ENCODE measurements at places on chromosomes 12 and 14.

DNA sequence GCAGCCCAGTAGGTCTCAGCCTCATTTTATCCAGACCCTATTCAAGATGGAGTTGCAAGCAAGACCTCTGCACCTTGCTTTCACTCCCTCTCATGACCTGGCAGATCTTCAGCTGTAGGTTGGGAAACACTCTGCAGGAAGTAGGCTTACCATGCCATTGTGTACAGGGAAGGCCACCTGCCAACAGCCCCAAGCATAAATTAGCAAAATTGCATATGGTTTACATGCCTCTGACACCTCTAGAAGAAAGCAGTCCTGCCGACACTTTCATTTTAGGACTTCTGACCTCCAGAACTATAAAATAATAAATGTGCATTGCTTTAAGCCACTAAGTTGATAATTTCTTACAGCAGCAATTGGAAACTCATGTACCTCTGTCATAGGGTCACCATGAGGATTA lies 96.9 kb downstream of the SLC15A4 start:
- DNase-seq, result no peak

DNA sequence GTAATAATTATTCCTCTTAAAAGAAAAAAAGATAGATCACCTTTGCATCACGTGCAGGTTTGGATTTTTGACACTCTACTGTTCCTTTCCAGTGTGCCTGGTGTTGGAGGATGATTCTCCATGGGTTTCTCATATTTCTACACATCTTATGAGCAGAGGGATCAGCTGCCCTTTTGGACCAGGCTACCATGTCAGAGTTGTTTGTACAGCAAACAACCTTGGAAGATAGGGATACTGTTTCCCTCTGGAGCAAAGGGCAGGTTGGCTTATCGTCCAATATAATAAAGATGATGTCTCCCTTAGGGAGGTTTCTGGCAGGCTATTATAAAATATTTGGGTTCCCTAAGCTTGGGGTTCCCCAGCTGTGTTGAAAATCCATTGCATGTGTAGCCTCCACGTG lies 42.1 kb downstream of the DAO start:
- no peak for DNase-seq

DNA sequence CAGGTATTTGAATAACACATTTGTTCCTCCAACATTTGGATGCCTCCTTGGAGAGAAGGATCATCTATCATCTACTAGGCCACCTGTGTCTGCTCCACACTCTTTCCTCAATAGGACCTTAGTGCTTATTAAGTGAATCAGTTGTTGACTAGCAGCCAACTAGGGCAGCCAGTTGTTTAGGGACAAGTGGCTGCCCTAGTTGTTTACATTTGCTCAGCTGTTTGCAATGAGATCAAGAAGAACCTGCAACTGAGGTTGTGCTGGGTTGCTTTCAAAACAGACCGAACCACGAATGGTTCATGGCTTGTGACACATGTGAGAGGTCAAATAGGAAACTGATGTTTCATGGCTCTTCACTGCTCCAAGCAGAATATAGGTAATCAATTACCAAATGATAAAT lies 53.8 kb downstream of the TMCC3 start:
- no peak for DNase-seq

GRCh38 chr14:24052656-24053547 lies 1.1 kb downstream of the CARMIL3 start:
- DNase-seq, result peak; percentile 31

DNA sequence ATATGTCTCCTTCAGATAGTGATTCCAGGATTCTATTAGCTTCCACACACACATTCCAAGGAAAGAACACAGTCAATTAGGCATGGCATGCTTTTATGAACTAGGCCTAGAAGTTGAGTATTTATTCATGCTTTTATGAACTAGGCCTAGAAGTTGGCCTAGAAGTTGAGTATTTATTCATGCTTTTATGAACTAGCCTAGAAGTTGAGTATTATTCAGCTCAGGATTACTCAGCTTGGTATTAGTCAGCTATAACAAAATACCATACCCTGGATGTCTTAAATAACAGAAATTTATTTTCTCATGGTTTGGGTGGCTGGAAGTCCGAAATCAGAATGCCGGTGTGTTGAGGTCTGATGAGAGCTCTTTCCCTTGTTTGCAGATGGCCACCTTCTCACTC lies 442.7 kb upstream of the FLRT2 start:
- no peak for DNase-seq

- no peak for DNase-seq
Measured at GRCh38 chr14:98219638-98220037, 1052.4 kb downstream of the BCL11B start.
